ENCODE measurements at places on chromosomes 13 and 19.

DNA sequence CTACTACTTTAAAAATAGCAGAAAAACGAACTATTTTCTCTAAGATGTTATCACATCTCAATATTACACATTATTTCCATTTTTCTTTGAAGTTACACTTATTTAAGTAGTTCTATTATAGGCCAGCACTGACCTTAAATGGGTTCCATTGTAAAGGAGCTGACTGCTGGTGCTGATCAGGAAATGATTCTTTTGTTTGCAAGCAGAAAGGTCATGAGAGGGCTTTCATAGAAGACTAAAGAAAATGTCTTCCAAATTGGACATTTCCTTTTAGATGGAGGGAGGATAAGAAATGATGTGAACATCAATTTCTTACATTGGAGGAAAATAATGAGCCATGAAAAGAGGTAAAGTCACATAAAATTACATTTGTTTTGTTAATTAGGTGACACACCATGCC lies 96.2 kb downstream of the SUCLA2 start:
- no peak for DNase-seq

- no peak for DNase-seq
These were observed 44.9 kb upstream of the USPL1 start for GRCh38 chr13:30572859-30573275.

DNA sequence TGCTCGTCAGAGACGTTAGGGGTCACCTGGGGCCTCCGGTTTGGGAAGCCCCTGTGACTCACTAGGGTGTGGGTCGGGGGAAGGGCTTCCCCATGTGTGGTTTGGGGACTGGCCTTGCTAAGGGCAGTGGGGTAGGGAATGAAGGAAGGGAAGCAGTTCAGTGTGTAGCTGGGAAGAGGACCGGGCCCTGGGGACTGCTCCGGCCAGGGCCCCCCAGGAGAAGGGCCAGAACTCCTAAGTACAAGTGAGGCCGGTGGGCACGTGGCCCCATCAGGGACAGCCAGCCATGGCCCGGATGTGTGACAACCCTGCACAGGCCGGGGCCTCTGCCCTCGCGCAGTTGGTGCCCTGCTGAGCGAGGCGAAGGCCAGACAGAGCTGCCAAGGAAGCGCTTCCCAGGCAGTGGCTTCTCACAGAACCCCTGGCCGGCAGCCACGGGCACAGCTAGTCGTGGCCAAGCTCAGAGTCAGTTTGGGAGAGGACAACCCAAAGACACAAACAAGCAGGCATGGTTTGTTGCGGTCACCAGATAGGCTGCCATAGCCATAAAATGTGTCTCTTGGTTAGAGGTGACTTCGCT lies 25.7 kb downstream of the TEX29 start:
- DNase-seq = no peak

GRCh38 chr19:39671739-39672363 lies 16.1 kb downstream of the LGALS16 start:
- peak; percentile 73 for DNase-seq

DNA sequence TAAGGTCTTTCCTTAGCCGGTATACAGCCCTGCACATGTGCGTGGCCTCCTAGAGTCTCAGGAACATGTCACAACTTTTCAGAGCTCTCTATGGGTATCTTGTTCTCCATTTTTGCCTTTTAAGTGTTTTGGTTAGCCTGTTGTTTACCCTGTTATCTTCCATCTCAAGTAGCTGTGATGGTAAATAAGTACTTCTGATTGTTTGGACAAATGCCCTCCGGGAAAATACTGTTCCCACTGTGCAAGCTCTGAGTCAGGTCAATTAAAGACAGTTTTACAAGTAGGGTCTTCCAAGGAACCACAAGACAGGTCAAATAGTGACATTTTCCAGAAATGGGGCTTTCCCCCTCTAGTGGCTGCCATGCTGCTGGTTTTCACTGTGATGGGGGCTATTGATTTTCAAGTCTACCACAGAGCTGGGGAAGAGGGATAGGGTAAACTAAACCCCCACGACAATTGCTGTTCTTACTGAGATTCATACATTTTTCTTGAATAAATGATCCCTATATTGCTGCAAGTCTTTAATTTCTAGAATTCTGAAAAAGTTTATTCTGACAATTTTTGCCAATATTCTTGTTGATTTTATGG lies 109.5 kb downstream of the TM9SF2 start:
- DNase-seq = no peak

DNA sequence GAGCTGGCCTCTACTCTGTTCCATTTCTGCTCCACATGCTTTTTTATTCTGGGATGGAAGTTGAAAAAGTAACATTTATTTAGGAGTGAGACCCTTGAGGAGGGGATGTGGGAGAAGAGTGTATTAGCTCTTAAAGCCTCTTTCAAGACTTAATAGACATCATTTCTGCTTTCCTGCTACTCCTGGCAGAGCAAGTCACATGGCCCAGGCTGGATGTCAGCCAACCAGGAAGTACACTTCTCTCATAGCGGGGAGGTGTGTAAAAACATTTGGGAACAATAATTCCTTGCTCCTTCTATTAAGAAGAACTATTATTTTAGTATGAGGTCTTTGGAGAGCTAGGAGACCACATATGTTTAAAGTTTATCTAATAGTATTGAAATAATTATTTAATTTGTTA lies 40.6 kb upstream of the FAM216B start:
- no peak for DNase-seq

GRCh38 chr13:100506600-100507422 lies 81.8 kb downstream of the GGACT start:
- no peak for DNase-seq

Data from NCI-H524 (cell line).